ENCODE measurements at places on chromosomes 7 and 10. TPM values are rescaled to one million over a fixed set of nuclear protein-coding genes. Genes with fewer than 3 reads are reported as not detected.

Gene TLX1
- not detected for total RNA-seq

Gene NEURL1
- under 0.01 TPM for total RNA-seq

Gene FOXI2
- not detected for total RNA-seq

Gene AGAP5
- total RNA-seq = 1.8 TPM

Gene PKD2L1
- not detected for total RNA-seq

Gene ANKRD30A
- total RNA-seq = not detected

Gene SPDYE16
- total RNA-seq = not detected

Gene FANK1
- 0.67 TPM for total RNA-seq
